AML-193 (cell line): ENCODE measurements at places on chromosomes 7 and 10.

- DNase-seq = no peak
Observed at GRCh38 chr10:49400365-49400764, 4.5 kb upstream of the DRGX start.

GRCh38 chr10:104323085-104323484 is 15.2 kb downstream of the ITPRIP start:
- no peak for DNase-seq

- no peak for DNase-seq
Observed at GRCh38 chr10:89852872-89853271, 151.5 kb downstream of the KIF20B start.

DNA sequence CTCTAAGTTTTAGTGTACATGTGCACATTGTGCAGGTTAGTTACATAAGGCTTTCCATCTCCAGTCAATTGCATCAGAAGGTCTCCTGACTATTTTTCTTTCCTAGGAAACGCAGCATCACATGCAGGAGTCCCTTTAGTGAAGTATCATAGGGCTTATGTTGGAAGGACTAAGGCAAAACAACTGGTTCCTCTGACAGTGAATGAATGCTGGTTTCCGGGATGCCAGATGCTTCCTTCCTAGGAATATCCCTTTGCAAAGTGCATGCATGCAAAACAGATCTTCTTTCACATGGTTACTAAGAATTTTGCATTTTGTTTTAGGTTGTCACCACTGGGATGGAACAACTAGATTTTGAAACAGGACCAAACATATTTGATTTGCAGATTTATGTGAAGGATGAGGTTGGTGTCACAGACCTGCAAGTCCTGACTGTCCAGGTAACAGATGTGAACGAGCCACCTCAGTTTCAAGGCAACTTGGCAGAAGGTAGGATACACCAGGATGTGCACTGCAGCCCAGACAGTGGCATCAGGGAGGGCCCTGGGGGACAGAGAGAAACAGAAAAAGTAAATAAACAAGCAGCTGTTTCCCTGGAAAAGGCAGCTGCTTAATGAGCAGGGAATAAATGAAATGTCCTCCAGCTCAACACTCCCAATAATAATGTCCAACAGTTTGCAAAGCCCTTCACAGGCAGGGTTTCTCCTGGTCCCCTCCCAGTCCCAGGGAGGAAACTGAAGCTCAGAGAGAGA is 17.8 kb downstream of the CDHR3 start:
- DNase-seq = no peak

DNA sequence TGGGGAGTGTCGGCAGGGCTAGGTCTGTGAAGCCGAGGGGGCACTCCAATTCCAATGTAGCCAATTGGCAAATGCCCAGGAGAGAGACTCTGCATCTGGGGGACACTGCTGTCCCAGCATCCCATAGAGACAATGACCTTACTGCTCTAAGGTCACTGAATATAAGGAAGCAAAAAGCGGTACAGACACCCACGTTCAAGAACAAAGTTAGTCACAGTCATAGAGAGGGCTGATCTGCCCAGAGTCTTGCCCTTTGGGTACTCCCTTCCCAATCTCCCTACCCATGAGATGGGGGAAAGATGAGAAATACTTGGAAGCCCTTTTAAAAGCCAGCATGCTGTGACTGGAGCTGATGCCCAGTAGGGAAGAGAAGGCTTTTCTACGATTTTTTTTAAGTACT is 76.3 kb upstream of the GSDME start:
- no peak for DNase-seq

GRCh38 chr7:1555046-1555812 is 776 bp downstream of the TMEM184A start:
- no peak for DNase-seq

DNA sequence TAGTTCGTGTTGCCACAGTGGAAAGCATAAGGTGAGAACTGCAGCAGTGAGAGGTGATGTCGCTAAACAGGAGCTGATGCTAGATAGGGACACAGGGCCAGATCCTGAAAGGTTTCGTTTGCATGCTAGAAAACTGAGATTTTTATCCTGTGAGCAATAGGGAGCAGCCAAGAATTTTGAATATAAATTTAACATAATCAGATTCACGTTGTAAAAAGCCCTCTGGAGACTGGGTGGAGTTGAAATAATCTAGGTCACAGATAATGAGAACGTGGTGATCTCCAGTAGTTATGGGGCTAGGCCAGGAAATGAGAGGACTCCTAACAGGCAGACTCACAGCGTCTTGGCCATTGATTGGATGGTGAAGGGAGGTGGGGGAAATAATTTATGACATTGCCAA is 92.1 kb upstream of the IMMP2L start:
- DNase-seq = no peak

DNA sequence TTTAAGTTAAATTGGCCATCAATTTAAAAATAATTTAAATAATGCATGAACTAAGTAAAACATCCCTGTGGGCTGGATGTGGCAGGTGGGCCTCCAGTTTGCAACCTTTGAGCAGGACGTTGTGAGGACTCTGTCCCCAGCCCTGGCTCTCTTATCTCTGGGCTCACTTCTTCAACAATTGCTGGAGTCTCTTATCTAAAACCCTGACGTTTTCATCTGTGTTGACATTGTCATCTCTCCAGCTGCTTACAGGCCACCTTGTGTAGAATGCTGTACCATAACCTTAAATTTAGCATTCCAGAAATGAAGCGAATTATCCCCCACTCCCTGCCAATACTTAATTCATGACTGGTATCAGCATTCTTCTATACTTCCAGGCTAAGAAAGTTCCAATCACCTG is 3.2 kb upstream of the KIF5B start:
- DNase-seq = no peak

GRCh38 chr7:28165261-28165660 is 15.3 kb downstream of the JAZF1 start:
- no peak for DNase-seq

DNA sequence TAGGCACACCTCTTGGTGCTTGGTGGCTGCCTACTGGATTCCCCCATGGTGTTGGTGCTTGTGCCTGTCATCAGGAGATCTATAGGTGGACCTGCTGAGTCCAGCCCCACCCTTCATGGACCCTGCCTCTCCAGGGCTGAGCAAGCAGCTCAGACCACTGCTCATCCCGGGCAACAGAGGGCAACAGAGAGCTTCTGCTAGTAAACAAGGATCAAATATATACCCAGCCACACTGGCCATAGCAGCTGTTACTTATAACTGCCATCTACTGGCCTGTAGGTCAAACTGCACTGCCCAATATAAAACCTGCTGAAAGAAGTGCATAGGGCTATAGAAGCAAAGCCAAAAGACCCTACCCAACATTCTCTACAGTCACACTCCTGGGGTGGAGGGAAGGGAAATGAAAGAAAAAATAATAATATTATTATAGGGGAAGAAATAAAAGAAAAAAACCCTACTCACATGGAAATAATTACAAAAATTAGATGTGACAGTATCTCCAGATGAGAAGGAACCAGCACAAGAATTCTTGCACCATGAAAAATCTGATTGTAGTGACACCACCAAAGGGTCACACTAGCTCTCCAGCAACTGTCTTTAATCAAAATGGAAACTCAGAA is 54.9 kb upstream of the ZNF800 start:
- DNase-seq = peak; percentile 75

- DNase-seq = no peak
Observed at GRCh38 chr7:78071491-78072200, 273.1 kb downstream of the PHTF2 start.

DNA sequence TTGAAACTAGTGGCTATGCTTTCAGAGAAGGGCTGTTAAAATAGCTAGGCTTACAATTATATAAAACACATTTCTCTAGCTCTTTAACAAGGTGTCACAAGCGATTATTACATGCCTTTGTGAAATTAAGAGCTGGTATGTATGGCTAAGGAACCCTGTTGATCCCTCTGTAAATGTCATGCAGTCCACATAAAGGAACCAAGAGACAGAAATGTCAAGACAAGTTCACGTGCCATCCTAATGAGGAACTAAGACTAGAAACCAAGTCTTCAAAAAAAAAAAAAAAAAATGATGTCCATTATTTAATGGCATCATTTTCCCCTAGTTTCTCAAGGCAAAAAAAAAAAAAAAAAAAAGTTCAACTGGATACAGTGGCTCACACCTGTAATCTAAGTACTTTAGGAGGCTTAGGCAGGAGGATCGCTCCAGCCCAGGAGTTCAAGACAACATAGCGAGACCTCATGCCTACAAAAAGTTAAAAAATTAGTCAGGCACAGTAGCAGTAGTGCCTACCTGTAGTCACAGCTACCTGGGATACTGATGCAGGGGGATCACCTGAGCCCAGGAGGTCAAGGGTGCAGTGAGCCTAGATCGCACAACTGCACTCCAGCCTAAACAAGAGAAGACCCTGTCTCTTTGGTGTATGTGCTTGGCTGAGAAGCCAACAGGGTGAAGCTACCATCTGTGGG is 63.4 kb downstream of the SRPK2 start:
- DNase-seq = no peak

DNA sequence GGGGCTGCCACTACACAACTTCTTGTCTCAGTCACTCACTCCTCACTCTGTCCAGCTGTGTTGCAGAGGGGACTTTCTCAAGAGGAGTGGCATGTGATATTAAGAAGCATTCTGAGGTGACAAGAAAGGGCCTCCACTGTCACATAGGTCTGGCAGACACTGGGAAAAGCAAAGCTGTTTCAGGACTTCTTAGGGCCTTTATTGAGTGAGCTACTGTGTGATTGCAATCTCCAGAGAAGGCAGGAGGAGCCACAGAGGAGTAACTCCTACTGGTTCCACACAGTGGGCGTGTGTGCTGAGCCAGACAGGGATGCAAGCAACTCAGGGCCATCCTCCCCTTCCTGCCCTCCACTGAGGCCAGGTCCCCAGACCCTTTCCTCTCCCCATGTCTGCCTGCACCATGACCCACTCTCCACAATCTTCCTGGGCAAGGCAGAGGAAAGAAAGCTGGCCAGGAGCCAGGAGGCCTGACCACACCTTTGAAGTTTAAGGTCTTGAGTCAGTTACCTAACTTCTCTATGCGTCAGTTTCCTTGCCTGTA is 262.0 kb upstream of the ZMIZ1 start:
- no peak for DNase-seq

DNA sequence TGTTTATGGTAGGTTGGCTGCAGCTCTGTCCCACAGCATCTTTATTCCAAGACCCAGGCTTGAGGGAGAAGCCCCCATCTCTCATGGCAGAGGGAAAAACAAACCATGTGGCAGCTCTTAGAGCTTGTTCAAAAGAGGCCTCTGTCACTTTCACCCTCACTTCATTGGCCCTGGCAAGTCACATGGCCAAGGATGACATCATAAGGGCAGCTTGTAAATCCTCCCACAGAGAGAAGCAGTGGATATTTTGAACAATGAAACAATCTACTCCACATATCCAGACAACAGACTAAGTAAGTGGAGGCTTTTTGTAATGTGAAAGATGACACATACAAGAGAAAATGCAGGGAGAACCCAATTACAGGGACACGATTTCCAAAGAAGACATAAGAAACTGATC is 108.1 kb downstream of the GRID1 start:
- DNase-seq = no peak

GRCh38 chr7:50584793-50585408 is 19.7 kb upstream of the DDC start:
- no peak for DNase-seq

GRCh38 chr7:42964293-42964692 is 32.1 kb downstream of the MRPL32 start:
- no peak for DNase-seq

DNA sequence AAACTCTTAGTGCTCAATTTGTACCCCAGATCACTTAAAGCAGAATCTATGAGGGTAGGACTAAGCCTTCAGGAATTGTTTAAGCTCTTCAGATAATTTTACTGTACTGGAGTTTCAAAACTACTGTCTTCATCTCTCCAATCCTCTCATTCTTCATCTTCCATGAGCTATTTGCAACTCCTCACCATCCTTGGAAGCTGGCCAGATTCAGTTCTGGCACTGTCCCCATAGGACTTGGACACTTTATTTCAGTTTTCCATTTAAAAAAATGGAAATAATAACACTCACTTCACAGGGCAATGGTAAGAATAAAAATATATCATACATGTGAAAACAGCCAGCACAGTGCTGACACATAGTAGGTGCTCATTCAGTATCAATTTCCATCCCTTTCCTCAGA is 74.6 kb downstream of the PPP1R17 start:
- no peak for DNase-seq

GRCh38 chr7:1690359-1690958 is 20.4 kb downstream of the ELFN1 start:
- DNase-seq = no peak

- no peak for DNase-seq
Observed at GRCh38 chr10:75542084-75542483, 110.7 kb downstream of the LRMDA start.

- DNase-seq = no peak
Observed at GRCh38 chr10:63622097-63622496, 100.9 kb downstream of the REEP3 start.

DNA sequence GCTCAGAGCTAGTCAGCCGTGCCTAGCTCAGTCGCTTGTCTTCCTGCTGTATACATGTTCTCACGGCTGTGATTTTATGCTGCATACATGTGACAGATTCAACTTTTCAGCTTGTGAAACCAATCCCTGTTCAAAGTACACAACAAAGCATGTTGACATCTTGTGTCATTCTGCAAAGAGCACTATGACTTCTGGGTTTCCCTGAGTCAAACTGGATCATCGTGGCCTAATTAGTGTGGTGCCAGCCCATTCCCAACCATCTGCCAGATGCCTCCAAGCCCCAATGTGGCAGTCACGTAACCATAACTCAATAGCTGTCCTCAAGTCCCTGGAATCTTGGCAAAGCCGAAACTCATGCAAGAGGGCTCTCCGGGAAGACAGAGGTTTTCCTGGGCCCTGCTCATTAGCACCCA is 144.8 kb downstream of the MYOF start:
- no peak for DNase-seq

- DNase-seq = no peak
Observed at GRCh38 chr10:79942261-79943185, 6.4 kb downstream of the SFTPD start.
